NCI-H1105 (cell line): ENCODE measurements at places on chromosomes 2 and 18.

- no peak for DNase-seq
Measured at GRCh38 chr2:188789951-188790350, 184.2 kb upstream of the COL3A1 start.

DNA sequence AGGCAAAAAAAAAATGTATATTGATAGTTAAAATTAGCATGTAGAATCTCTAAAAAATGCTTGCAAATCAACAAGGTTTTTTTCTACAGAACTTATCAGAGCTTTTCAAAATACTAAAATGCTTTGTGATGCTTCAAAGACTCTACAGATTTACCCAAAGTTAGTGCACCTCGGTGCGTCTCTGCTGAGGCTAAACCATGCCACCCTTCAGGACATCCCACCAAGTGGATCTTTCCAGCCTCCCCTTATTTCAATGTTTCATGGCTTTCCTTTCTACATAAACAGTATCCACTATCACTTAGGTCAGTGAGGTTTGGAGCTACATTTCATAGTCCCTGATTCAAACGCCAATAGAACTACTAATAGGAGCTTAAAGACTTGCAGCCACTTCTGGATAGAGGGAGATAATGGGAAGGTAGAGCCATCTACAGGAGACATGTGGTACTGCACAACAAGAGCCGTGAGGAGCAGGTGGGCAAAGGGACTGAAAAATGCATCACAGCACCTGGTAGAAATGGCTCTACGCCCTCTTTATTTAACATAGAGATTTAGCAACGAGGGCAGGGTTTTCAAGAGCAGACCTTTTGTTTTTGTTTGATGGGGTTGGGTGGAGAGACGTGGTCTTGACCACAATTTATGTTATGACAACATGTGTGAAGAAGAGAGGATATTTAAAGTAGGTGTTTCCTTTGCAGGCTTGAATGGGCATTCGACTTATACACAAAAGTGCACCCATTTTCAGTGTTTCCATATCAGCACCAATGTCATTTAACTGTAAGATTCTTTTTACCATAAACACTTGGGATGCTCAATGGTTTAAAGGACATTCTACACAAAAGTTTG, 56.1 kb upstream of the SLC35G4 start:
- DNase-seq = peak; percentile 58

DNA sequence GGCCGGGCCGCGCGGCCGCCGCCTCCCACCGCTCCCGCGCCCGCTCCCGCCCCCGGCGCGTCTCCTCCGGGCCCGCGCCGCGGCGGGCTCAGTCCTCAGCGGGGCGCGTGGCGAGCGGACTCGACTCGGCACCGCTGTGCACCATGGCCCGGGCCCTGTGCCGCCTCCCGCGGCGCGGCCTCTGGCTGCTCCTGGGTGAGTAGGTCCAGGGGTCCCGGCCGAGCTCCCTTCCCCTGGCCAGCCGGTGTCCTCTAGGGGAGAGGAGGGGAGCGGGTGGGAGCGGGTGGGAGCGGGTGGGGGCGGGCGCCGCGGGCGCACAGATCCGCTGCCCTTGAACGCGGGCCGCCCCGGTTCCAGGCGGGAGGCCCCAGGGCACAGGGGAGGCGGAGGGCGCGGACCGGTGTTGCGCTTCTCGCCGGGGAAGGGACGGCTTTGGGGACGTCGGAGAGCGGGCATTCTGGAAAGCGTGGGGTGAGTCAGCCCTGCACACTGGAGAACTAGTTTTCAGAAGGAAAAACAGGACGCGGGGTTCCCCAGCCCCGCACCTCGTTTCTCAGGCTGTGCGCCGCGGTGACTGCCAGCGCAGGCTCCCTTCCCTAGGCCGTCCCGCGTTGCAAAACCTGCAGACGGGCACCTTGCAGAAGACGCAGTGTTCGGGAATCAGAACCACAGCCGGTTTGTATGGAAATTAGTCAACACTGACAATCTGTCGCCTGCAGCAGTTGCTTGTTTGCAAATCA, at the start of gene RAMP1:
TSS of gene RAMP1 (plus strand) at position 91 of the 740 bp plus-strand sequence. CDS start at position 144, 53 bp downstream.
- no peak for DNase-seq

DNA sequence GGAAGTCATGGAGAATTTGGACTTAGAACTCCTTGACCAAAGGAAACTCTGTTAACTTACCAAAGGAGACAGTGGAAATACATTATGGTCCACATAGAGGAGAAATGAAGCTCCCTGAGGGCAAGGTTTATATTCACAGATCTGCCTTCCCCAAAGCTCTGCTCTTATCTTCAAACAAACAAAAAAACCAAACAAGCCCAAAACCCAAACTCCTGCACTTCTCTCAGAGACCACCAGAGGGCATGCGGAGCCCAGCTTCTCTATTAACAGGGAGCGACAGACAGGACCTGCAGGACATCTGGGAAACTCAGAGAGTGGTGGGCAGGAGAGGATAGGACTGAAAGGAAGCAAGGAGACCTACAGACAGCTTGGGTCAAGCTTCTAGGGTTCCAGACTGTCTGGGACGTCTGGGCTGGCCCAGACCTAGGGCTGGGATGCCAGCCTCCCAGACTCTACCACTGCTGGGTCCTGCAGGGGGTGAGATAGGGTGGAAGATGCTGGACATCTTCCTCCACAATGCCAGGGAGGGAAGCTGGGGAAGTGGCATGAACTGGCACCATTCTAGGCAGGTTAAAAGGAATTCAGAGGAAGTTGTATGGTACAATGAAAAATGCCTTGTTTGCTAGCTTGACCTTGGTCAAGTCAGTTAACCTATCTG, 4.0 kb upstream of the WNT10A start:
- DNase-seq = peak; percentile 60

DNA sequence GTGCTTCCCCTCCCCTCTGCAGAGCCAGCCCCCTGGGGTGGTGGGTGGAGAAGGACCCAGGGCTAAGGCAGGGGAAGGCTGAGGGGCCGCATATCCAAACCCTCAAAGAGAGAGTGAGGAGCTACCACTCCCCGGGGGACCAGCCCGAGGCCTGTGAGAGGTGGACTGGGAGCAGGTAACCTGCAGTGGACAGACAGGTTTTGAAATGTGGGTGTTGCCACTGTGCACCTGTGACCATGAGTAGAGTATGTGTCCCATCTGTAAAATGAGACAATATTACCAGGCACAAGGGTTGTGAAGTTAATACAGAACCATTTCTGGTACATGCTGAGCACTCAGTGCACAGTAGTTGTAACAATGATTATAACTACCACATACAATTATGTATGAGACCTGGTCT, 51.2 kb upstream of the POMC start:
- no peak for DNase-seq

- no peak for DNase-seq
Measured at GRCh38 chr2:203685081-203685621, 21.3 kb upstream of the CD28 start.

- DNase-seq = peak; percentile 24
Measured at GRCh38 chr2:167134381-167135072, 246.2 kb downstream of the XIRP2 start.

GRCh38 chr2:231361701-231362554, 33.6 kb upstream of the B3GNT7 start:
- DNase-seq = no peak
